ENCODE measurements at places on chromosomes 11 and 22.

DNA sequence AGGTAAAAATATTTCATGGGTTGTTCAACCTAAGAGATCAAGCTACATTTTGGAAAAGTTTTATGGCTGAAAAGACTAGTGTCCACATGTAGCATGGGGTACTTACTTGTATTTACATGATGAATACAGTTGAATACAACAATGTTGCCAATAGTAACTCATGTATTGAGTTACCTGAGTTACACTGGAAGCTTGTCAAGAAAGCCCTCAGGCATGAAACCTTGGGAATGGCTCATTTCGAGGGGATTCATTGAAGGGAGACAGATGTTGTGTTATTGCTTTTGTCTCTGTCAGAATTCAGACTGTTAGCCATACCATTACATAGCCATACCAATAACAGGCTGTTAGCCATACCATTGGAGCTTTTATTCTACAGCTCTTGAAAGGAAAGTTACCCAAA is 9.2 kb downstream of the OR51F2 start:
- peak; percentile 43 for DNase-seq

GRCh38 chr11:64322925-64323260 is 5.0 kb downstream of the PRDX5 start:
- DNase-seq, result no peak

DNA sequence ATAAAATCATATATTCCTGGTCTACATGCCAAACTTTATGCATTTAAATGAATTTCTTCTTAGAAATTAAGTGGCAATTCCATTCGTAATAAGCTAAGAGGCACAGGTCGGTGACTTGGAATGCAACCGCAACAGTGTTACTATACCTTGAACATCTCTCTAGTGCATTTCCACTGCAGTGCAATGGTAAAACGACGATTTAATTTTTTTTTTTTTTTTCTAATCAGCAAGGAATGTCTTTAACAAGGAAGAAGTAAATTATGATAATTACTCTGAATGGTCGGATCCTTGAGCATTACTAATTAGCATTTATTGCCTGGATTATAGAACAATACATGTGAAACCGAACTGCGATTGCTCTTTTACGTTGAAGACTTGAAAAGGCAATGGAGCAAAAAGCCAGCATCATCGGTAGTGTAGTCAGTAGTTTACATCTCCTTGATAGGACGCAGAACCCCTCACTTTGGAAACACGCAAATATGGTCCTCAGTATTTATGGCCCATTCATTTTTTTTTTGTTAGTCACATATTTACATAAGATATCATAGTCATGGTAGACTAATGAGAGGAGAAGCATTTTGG is 20.2 kb downstream of the BLID start:
- DNase-seq, result no peak

GRCh38 chr11:120363436-120363835 is 27.2 kb downstream of the ARHGEF12 start:
- DNase-seq, result no peak

DNA sequence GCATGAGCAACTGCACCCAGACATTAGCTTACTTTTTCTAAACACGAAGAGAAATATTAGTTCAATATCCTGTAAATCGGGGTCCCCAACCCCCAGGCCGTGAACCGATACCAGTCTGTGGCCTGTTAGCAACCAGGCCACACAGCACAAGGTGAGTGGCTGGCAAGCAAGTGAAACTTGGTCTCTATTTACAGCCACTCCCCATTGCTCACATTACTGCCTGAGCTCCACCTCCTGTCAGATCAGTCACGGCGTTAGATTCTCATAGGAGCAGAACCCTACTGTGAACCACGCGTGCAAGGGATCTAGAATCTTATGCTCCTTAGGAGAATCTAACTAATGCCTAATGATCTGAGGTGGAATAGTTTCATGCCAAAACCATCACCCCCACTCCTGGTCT is 27.8 kb upstream of the DEPDC7 start:
- DNase-seq, result no peak

DNA sequence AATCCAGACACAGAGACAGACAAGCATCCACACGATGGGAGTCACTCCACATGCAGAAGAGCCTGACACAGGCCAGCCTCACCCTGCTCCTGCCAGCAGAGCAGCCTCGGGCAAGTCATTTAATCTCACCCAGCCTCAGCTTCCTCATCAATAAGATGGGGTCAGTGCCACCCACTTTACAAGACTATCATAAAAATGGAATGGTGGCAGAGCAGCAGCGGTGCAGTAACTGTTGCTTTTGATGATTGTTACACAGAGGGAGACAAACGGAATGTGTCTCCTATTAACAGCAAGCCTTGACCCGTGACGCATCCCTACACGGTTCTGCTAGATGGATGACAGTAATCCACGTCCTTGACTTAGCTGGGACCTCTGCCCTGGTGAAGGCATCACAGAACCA is 26.0 kb upstream of the ARFGAP3 start:
- DNase-seq, result no peak

- DNase-seq, result no peak
Observed at GRCh38 chr22:37233751-37234631, 10.1 kb downstream of the RAC2 start.

DNA sequence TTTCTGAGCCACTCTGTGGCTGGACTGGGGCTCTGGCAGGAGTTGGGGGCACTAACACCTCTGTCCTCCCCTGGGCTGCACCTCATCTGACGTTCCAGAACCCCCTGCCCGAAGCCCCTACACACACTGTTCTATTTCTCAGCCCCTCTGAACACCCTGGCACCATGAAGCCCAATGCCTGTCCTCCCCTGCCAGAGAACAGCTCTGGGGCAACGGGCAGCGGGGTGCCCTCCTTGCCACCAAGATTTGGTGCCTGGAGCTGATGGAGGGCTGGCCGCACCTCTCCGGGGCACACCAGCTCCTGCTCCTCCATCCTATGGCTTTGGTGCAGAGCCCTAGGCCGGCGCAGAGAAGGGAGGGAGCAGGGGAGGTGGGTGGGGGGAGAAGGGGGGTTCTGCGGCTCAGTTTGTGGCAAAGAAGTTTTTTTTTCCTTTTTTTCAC is 16.3 kb downstream of the DUSP8 start:
- no peak for DNase-seq

GRCh38 chr11:20739107-20739506 is 69.7 kb downstream of the NELL1 start:
- DNase-seq, result no peak

DNA sequence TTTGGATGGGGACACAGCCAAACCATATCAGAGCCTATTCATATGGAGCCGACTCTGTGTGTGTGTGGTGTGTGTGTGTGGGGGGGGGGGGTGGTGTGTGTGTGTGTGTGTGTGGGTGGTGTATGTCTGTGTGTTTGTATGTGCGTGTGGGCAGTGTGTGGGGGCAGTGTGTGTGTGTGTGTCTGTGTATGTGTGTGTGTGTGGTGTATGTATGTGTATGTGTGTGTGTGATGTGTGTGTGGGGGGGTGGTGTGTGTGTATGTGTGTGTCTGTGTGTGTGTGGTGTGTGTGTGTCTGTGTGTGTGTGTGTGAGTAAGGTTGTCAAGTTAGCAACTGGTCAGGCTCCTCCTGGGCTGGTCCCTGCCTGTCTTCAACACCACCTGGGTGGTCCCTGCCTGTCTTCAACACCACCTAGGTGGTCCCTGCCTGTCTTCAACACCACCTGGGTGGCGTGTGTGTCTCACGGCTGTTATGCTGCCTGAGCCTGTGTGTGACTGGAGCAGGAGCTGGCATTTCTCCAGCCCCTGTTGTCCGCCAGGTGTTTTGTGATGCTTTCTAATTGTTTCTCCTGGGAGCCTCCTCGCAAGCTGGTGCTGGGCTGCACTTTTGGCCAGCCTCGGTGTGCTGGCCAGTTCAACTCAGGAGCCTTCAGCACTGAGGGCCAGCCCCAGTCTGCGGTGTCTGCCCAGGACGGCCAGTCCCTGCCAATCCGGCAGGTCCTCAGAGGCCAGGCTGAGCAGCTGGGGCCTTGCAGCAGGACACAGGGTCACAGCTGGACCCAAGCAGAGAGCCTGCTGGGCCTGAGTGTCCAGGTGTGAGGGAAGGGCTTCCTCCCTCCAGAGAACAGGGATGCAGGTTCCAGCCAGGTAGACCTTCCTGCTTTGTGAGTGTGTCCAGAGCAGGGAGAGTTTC is 21.5 kb upstream of the PVALB start:
- DNase-seq, result no peak

- no peak for DNase-seq
Observed at GRCh38 chr11:125270106-125270505, 105.6 kb downstream of the PKNOX2 start.

GRCh38 chr22:46116491-46116958 is 33.8 kb upstream of the PPARA start:
- DNase-seq, result peak; percentile 90

DNA sequence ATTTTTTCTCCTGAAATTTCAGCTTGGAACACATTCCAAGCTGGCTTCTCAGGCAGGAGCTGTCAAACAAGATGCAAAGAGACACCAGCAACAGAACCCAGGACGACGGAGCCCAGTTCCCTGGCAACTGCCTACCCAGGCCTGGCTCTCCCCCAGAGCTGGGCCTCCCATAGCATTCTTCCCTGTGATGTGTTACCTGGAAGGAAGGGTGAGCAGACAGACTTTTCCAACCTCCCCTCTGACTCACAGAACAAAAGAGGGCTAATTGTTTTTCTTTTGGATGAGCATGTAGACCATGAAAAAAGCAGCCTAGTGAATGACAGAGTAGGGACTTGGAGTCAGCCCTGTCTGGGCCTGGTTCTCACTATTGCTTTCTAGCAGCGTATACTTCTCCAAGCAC is 55.3 kb upstream of the BMAL1 start:
- DNase-seq, result no peak

DNA sequence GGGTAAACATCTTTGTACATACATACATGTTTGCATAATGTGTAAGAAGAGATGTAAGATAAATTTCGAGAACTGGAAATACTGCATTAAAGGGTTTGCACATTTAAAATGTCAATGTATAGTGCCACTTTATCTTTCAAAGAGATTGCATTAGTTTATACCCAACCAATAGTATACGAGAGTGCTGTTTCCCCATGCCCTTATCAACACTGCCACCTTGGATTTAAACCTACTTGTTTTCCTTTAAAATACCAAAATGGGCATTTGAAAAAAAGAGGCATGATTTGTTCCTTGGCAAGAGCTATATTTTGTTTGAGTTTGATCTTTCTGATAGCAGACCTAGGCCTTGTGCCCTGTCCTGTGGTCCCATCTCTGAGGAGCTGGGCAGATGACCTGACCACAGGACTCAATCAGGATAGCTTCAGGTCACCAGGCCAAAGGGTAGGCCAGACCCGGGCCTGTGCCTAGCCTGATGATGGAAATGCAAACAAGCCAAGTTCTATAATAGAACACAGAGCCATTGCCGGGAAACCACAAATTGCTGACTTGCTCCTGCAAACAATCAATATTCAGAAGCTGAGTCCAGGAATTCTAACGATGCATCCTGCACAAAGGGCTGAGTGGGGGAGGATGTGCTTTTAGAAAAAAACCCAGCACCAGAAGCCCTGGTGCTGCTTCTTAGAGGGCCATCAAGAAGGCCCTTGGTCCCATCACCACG is 16.9 kb upstream of the ALG8 start:
- DNase-seq, result no peak

DNA sequence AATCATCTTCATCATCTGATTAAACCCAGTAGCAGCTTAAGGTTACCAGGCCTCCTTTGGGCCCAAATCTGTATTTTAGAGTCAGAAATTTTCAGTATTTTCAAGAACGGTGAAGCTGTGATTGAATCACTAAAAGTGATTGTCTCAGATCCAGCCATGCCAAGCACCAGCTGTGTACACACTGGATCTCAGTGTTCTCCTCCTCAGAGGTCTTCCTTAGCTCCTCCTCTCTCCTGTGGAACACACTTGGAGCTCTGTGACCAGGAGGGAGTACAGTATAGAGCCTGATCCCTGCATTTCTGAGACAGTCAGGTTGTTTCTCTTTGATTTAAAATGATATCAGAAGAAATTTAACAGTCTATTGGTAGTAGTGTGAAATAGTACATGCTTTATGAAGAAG is 401.1 kb downstream of the NTM start:
- DNase-seq, result peak; percentile 16

DNA sequence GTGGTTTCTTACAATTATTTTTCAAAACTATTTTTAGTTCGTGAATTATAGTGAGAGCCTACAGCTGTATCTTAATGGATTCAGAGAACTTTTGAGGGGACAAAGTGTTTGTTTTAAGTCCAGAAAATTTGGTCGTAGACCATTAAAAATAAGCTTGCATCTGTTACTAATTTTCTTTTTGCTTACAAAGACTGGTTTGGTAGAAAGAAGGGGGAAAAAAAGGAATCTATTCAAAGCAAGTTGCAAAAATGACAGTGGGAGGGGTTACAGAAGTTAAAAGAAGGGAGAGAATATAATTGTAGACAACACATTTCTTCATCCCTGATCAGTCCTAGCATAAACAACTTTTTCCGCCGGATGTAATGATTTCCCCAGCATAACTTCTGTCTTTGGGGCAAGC is 72.1 kb downstream of the AMOTL1 start:
- DNase-seq, result no peak

DNA sequence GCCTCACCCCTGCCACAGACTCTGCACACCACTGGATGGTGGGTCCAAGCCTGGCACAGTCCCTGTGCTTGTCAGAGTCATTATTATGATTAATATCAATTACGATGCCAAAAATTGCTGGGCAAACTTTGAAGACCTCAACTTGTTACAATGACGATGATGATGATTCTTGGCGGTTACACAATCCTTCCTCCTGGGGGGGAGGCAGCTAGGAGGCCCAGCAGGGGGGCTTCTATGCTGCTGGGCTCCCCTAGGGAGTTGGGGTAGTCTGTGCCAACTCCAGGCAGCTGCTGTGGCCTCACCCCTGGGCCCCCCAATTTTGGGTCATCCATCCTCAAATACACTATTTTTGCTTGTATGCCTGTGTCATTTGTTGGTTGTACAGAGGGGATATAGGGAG is 12.0 kb downstream of the SLC35E4 start:
- no peak for DNase-seq

DNA sequence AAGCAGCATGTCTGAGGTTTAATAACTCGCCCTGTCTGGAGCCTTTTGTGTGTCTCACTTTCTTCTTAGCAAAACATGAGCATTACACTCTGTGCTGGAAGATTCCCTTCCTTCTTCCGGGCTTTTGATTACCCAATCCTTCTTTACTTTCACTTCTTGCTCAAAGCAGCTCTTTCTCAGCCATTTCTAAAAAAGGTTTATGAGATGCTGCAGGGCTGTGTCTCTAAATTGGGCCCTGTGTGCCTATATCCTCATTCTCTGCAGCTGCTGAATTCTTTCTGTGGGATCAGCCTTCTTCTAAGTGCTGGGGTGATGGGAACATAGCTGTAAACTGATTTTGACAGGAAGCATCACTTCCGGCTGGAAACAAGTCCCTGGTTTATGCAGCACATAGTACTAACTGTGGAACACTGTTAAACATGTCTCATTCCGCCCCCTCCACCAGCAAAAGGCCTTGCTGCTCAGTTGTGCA is 71.8 kb downstream of the PIWIL4 start:
- no peak for DNase-seq
